ENCODE measurements at places on chromosomes 4 and X. TPM values are rescaled to one million over a fixed set of nuclear protein-coding genes. Genes with fewer than 3 reads are reported as not detected.

DNA sequence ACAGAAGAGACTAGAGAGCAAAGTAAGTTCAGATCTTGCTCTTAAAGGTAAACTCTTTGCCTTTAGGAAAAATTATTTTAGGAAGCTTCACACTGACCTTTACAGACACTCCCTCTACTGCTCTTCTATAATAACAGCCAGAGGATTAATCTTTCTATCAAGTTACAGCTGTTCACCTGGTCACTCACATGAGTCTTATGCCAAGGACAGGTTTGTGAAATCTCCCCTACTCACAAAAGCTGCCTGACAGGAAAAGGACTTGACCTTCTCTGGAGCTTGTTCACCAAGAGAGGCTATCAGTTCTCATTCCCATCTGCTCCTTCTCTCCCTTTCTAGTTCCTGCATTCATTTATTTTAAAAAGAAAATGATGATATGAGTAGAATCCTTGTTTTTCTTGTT lies 117.3 kb downstream of the C4orf51 start:
- H3K27me3 ChIP-seq = no peaks in the 10 kb centered on the region
- peaks cover 19% of the 10 kb centered on the region for H3K36me3 ChIP-seq
- peaks cover 14% of the 10 kb centered on the region for H3K4me1 ChIP-seq
- no peak for DNase-seq
- H3K4me3 ChIP-seq = no peak overlapping the region

- H3K4me1 ChIP-seq = no peaks in the 10 kb centered on the region
- peaks cover 3% of the 10 kb centered on the region for H3K27me3 ChIP-seq
- H3K27ac ChIP-seq = no peak overlapping the region
- no peak overlapping the region for H3K4me3 ChIP-seq
- H3K36me3 ChIP-seq = no peaks in the 10 kb centered on the region
Observed at GRCh38 chr4:141016117-141016798, 117.0 kb downstream of the RNF150 start.

- peaks cover 2% of the 10 kb centered on the region for H3K4me1 ChIP-seq
- H3K27me3 ChIP-seq = no peaks in the 10 kb centered on the region
- peaks cover 29% of the 10 kb centered on the region for H3K36me3 ChIP-seq
Observed at GRCh38 chrX:47180346-47180745, 13.3 kb upstream of the UBA1 start.

PFKFB1 gene
- total RNA-seq = 0.53 TPM

DNA sequence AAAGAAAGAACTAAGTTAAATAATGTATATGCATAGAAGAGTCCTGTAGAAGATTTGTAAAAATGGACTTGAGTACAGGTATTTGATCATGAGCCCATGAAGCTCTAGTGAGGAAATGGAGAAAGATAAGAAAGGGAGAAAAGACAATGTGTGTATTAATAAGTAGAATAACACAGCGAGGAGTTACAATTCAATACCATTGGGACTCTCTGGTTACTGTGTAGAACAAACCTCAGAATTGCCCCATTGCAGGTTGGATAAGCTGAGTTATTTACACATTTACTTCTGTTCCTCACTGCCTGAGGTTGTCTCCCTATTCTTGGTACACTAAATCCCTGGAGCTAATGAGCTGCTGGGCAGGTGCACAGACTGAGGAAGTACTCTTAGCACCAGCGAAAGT lies 33.3 kb downstream of the BANK1 start:
- peaks cover 6% of the 10 kb centered on the region for H3K27me3 ChIP-seq
- no peaks in the 10 kb centered on the region for H3K36me3 ChIP-seq
- H3K4me3 ChIP-seq = no peak overlapping the region
- H3K4me1 ChIP-seq = no peaks in the 10 kb centered on the region
- H3K27ac ChIP-seq = no peak overlapping the region

- DNase-seq = no peak
- H3K27me3 ChIP-seq = no peaks in the 10 kb centered on the region
- H3K4me3 ChIP-seq = no peak overlapping the region
- no peak overlapping the region for H3K27ac ChIP-seq
Observed at GRCh38 chr4:153024466-153024865, 88.3 kb downstream of the FHDC1 start.

ETDB gene
- total RNA-seq = not detected

DNA sequence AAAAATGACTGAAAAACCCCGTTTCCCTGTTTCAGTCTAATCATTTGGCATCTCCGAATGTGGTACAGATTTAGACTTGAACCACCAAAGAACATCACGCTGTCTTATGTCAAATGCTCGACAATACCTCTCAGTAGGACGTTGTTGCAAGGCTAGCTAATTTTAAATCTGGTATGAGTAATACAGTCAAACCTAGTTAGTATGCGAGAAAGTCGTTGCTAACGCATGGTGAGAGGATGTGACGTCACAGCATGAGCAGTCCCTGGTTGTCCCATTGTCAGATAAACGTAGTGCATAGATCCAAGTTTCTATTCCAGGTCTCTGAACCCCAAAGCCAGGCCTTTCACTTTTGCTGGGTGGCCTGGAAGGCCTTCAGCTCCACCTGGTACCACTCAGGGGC lies 44.7 kb downstream of the SETD7 start:
- H3K27ac ChIP-seq = no peak overlapping the region
- peak; percentile 21 for DNase-seq
- H3K36me3 ChIP-seq = peaks cover 40% of the 10 kb centered on the region

DNA sequence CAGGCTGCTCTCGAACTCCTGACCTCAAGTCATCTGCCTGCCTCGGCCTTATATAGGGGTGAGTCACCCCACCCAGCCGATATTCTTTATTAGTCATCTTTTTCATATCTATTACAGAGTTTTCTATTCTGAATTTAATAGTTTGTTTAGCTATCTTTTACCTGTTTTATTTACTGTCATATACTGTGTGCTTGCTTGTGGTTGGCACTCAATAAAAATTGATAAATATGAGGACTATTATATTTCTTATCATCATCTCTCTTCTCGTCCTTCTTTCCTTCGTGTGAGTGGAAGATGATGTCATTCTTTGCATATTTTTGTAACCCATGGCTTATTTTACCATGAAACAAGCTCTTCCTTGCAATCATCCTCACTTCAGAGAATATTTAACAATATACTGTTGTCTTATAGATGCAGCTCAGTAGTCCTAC lies 265.5 kb downstream of the ARHGAP24 start:
- H3K27me3 ChIP-seq = no peaks in the 10 kb centered on the region
- H3K27ac ChIP-seq = no peak overlapping the region
- H3K4me1 ChIP-seq = no peaks in the 10 kb centered on the region

DNA sequence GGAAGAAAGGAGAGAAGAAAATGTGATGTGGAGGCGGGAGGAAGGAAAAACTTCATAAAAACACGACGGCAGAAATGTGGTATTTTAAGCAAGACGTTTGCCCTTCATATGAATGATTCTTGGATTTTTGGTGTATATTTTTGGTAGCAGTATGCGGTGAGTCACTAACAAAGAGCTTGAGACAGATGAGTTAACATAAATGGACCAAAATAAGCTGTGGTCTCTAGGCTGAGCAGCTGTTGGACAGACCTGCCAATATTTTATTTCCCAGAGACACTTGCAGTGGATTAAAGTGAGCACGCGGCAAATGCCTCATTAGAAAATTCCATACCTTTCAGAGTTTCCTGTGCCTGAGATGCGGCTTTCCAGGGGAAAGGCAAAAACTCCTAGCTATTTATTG lies 43.1 kb upstream of the RPS6KA3 start:
- no peak overlapping the region for H3K27ac ChIP-seq
- no peaks in the 10 kb centered on the region for H3K27me3 ChIP-seq
- no peak overlapping the region for H3K4me3 ChIP-seq
- DNase-seq = no peak
- no peaks in the 10 kb centered on the region for H3K36me3 ChIP-seq

DNA sequence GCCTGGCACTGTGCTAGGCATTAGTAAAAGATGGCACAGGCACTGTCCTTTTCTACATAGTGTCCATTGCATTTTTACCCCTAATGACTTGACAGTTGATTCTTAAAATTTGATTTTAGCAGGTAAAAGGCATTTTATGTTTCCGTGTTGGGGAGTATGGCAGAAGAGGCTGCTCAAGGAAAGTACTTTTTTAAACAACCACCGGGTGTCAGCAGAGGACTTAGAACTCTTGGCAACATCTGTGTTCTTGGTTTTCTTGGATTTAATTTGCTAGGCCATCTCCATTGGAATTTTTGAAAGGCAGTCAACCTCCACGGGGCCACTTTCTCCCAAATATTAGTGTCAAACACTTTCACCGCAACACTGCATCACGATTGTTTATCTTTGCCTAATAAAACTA lies 102.9 kb downstream of the TSPAN7 start:
- H3K4me1 ChIP-seq = no peaks in the 10 kb centered on the region
- no peaks in the 10 kb centered on the region for H3K36me3 ChIP-seq
- H3K27ac ChIP-seq = no peak overlapping the region
- no peak overlapping the region for H3K4me3 ChIP-seq

GRCh38 chrX:44042116-44042515 lies 68.9 kb upstream of the NDP start:
- no peak overlapping the region for H3K4me3 ChIP-seq
- no peaks in the 10 kb centered on the region for H3K27me3 ChIP-seq
- no peak for DNase-seq
- no peaks in the 10 kb centered on the region for H3K4me1 ChIP-seq
- no peaks in the 10 kb centered on the region for H3K36me3 ChIP-seq
- no peak overlapping the region for H3K27ac ChIP-seq

GRCh38 chrX:137882960-137883359 lies 317.0 kb downstream of the ZIC3 start:
- no peak overlapping the region for H3K27ac ChIP-seq
- H3K36me3 ChIP-seq = no peaks in the 10 kb centered on the region
- DNase-seq = no peak

DNA sequence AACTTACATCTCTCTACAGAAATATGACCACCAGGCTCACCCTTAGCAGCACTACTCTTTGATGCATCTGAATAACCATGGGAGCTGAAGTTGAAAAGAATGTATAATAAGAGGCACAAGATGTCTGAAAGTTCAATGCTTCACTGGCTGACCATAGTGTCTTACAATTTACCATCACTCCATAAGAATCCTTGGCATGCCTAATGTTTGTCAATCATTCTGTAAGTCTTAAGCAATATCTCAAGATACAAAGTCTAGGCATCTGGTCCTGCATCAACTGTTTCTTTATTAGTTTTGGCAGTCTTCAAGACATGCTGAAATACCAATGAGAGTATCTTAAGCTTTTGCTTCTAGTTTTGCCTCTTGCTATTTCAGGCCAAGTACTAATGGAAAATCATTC lies 755.5 kb downstream of the STIM2 start:
- H3K4me1 ChIP-seq = no peaks in the 10 kb centered on the region
- H3K27me3 ChIP-seq = no peaks in the 10 kb centered on the region
- no peaks in the 10 kb centered on the region for H3K36me3 ChIP-seq
- no peak overlapping the region for H3K27ac ChIP-seq
- no peak for DNase-seq

SOD3 gene
- not detected for total RNA-seq

GRCh38 chrX:54930291-54931049 lies 9.8 kb downstream of the TRO start:
- H3K36me3 ChIP-seq = no peaks in the 10 kb centered on the region
- no peak overlapping the region for H3K4me3 ChIP-seq
- no peak overlapping the region for H3K27ac ChIP-seq
- no peak for DNase-seq

GRCh38 chrX:56125946-56126345 lies 106.2 kb upstream of the KLF8 start:
- no peak overlapping the region for H3K27ac ChIP-seq
- no peaks in the 10 kb centered on the region for H3K27me3 ChIP-seq
- no peak for DNase-seq
- no peak overlapping the region for H3K4me3 ChIP-seq

All from activated CD4-positive, alpha-beta memory T cell treated with anti-CD3 and anti-CD28 coated beads for 36 hours (primary cell).